CD4-positive, CD25-positive, alpha-beta regulatory T cell (primary cell): ENCODE measurements at places on chromosomes 16 and 17. TPM values are rescaled to one million over a fixed set of nuclear protein-coding genes. Genes with fewer than 3 reads are reported as not detected.

GRCh38 chr16:80285104-80285503, 255.7 kb upstream of the DYNLRB2 start:
- no peak for DNase-seq

- DNase-seq = no peak
Measured at GRCh38 chr16:27950206-27950887, 113.2 kb downstream of the GSG1L start.

GRCh38 chr16:85650844-85651628, 37.7 kb downstream of the GINS2 start:
- DNase-seq = no peak

- DNase-seq = peak; percentile 68
Measured at GRCh38 chr17:50511058-50511457, 2.8 kb downstream of the MYCBPAP start.

DNA sequence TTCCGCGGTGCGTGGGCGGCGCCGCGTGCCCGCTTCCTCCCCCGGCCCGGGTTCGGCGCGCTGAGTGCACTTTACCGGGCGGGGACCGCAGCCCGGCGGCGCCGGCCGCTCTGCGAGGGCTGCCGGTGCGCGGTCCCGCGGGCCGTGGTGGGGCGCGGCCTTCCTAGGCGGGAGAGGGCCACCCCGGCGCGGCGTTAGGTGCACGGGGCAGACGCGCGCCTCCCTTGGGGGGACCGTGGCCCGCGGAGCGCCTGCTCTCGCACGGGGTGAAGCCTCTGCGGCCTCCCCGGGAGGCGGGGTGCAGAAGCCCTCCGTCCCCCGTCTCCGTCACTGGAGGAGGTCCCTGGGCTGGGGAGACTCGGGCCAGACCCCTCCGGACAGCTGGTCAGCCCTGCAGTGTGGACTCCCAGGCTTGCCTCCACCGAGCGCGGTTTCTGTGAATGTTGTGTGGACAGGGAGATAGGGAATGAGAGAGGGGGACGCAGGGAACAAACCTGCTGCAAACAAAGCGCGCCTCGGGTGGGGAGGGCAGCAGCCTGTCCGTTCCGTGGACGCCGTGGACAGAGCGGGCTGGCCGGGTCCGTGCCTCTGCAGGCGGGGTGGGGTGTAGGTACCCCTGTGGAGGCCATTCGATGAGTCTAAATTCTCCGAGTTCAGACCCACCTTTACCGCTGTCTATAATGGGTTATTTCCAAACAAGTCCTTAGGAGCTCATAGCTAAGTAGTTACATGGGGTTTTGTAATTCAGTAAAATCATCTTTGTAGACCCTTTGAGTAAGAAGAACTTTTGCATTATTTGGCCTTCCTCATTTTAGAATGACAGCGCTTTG, 721 bp downstream of the TBCD start:
- no peak for DNase-seq

DNA sequence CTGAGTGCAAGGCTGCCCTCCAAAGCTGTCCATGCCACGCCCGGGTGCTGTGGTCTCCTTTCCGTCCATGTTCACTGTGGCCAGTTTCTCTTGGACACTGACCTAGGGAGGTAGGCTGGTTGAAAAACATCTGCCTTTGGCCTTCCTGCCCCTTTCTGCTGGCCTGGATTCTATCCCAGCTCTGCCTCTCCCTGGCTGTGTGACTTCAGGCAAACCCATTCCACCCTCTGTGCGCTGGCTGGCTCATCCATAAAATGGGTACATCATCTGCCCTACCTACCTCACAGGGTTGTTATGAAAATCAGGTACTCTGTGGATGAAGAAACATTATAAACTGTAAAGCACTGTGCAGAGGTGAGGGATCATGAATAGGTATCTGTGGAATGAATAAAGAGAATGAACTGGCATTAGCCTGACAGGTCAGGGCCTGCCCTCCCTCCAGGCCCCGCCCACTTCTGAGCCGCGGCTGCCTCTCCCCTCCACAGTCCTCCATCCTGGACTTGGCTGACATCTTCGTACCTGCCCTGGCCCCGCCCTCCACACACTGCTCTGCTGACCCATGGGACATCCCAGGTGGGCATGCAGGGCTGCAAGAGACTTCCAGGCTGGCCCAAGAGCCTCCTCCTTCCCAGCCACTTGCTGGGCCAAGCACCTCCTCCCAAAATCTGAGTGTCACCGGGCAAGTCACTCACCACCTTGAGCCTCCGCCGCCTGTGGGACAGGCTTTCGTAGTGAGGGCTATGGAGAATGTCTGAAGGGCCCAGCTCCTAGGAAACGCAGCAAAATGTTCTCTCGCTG, 7.0 kb upstream of the SPATA20 start:
- DNase-seq = no peak

GRCh38 chr17:40730970-40731369, 24.2 kb downstream of the KRT25 start:
- no peak for DNase-seq

DNA sequence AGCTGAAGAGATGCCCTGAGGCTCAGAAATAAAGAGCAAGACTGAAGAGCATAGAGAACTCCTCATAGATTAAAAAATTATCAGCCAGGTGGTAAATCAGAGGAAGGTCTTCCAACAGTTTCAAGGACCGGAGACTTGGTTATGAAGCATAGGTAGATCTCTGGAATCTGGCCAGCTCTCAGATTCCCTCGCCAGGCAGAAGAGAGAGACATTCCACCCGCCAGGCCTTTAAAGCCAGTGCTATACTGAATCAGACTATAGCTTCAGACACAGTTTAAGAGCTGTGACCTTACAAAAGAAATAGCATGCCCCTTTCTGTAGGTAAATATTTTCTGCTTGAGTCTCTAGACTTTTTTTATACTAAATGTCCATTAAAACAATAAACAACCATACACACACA, 70.3 kb downstream of the NFATC3 start:
- DNase-seq = no peak

- no peak for DNase-seq
Measured at GRCh38 chr17:3927628-3928340, 11.5 kb upstream of the P2RX1 start.

Gene RETREG3
- 243 TPM for polyA plus RNA-seq

Gene TUBB3
- polyA plus RNA-seq = not detected
